Ovary (tissue), 10 donors: ENCODE measurements at places on chromosomes 5 and 9. TPM values are rescaled to one million over a fixed set of nuclear protein-coding genes. Genes with fewer than 3 reads are reported as not detected.

Gene FBXO10
- 5.0 TPM for total RNA-seq

Gene PDGFRB
- 302 TPM for total RNA-seq

- DNase-seq, result no peak
- H3K27me3 ChIP-seq, result no peaks in the 10 kb centered on the region
- no peak overlapping the region for H3K27ac ChIP-seq
- no peaks in the 10 kb centered on the region for H3K4me1 ChIP-seq
- H3K4me3 ChIP-seq, result no peak overlapping the region
Measured at GRCh38 chr9:70962761-70963440, 158.5 kb downstream of the TRPM3 start.

DNA sequence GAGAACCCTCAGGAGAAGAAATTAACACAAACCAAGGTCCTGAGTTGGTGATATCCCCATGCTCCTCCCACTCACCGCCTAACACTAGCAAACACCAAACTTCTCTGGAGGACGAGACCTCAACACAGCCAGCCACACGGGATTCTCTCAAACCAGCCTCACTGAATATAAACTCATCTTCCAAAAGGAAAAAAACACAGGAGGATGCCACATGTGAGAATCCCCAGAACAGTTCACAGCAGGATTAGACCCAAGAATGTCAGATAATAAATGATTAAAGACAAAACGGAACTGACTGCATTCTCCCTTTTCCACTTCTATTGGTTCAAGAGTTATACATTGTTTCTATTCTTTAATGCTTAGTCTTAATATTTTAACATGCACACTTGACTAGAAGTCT is 89.2 kb downstream of the LPAR1 start:
- no peaks in the 10 kb centered on the region for H3K27me3 ChIP-seq
- no peak overlapping the region for H3K4me3 ChIP-seq
- H3K4me1 ChIP-seq, result peaks cover 4% of the 10 kb centered on the region
- no peak for DNase-seq
- no peak overlapping the region for H3K27ac ChIP-seq

DNA sequence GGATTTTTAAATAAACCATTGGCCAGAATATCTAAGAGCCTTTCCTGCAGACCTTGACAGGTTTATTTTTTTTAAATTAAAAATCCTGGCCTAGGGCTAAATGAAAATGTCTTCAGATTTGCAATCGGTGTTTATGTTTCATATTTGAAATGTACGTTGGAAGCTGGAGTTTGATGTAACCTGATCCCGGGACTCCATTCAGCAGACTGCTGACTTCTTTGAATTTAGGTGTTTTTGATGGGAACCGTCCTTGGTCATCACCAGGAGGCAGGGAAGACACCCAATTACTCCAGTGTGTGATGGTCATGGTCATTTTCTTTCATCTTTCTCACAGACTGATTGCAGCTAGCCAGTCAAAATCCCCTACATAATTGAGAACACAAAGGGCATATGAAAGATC is 60.1 kb upstream of the BRINP1 start:
- no peak overlapping the region for H3K4me3 ChIP-seq
- DNase-seq, result no peak
- no peaks in the 10 kb centered on the region for H3K36me3 ChIP-seq
- H3K27ac ChIP-seq, result no peak overlapping the region
- no peaks in the 10 kb centered on the region for H3K27me3 ChIP-seq

GRCh38 chr9:87699835-87700234 is 26.1 kb upstream of the CTSL start:
- no peaks in the 10 kb centered on the region for H3K36me3 ChIP-seq
- H3K4me1 ChIP-seq, result no peaks in the 10 kb centered on the region
- H3K27me3 ChIP-seq, result no peaks in the 10 kb centered on the region
- H3K27ac ChIP-seq, result no peak overlapping the region

Gene PCDHB6
- total RNA-seq, result 2.4 TPM

- no peak overlapping the region for H3K4me3 ChIP-seq
- H3K36me3 ChIP-seq, result no peaks in the 10 kb centered on the region
- H3K27ac ChIP-seq, result no peak overlapping the region
- DNase-seq, result no peak
- H3K27me3 ChIP-seq, result no peaks in the 10 kb centered on the region
Measured at GRCh38 chr5:137092831-137093230, 406.3 kb downstream of the SPOCK1 start.

Gene F12
- not detected for total RNA-seq

Gene LCN9
- not detected for total RNA-seq

- DNase-seq, result no peak
- H3K27ac ChIP-seq, result no peak overlapping the region
- no peaks in the 10 kb centered on the region for H3K36me3 ChIP-seq
- no peaks in the 10 kb centered on the region for H3K27me3 ChIP-seq
- H3K4me1 ChIP-seq, result no peaks in the 10 kb centered on the region
- no peak overlapping the region for H3K4me3 ChIP-seq
Measured at GRCh38 chr5:92694067-92694466, 887.0 kb downstream of the NR2F1-AS1 start.

- no peak overlapping the region for H3K27ac ChIP-seq
- DNase-seq, result no peak
- no peaks in the 10 kb centered on the region for H3K36me3 ChIP-seq
- H3K4me3 ChIP-seq, result no peak overlapping the region
Measured at GRCh38 chr9:69195668-69196067, 21.6 kb downstream of the TJP2 start.

Gene MYMK
- not detected for total RNA-seq

GRCh38 chr5:94793816-94794198 is 175.3 kb downstream of the SLF1 start:
- DNase-seq, result no peak
- no peak overlapping the region for H3K27ac ChIP-seq
- H3K4me1 ChIP-seq, result no peaks in the 10 kb centered on the region
- no peaks in the 10 kb centered on the region for H3K27me3 ChIP-seq
- no peak overlapping the region for H3K4me3 ChIP-seq

Gene ORM2
- total RNA-seq, result not detected

Gene IFNA4
- not detected for total RNA-seq

DNA sequence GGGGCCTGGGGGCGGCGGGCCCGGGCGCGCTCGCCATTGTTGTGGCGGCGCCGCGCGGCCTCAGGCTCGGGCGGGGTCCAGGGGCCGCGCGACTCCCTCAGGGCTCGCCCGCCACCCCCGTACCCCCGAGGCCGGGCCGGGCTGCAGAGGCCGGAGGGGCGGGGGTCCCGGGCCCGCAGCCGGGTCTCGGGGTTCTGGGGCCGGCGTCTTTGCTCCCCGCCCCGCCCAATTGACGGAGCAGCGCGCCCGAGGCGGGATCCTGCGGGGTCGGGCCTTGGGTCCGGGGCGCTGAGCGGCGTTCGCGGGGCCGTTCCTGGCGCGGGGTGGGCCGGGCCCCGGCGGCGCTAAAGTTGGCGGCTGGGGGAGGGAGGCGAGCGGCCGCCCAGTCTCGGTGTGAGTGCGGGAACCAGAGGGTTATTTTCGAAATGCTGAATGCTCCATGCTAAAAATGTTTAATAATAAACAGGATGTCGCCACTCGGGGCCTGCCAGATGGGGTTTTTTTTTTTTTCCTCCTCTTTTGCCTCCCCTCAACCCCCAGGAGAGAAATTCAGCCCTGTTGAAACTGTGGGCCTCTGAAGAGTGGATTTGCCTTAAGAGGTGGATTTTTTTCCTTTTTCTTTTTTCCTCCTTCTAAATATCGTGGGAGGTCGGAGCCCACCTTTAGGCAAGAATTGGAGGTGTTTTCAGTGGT is 724 bp downstream of the PRRC2B start:
- no peaks in the 10 kb centered on the region for H3K36me3 ChIP-seq
- H3K4me3 ChIP-seq, result peak overlapping the region; percentile 45
- H3K4me1 ChIP-seq, result peaks cover 20% of the 10 kb centered on the region
- no peaks in the 10 kb centered on the region for H3K27me3 ChIP-seq
- H3K27ac ChIP-seq, result peak overlapping the region; percentile 98
- DNase-seq, result peak; percentile 72

GRCh38 chr9:33107762-33108161 is 31.3 kb upstream of the SMU1 start:
- no peak for DNase-seq
- no peaks in the 10 kb centered on the region for H3K27me3 ChIP-seq

Gene FAM78A
- total RNA-seq, result 2.4 TPM

DNA sequence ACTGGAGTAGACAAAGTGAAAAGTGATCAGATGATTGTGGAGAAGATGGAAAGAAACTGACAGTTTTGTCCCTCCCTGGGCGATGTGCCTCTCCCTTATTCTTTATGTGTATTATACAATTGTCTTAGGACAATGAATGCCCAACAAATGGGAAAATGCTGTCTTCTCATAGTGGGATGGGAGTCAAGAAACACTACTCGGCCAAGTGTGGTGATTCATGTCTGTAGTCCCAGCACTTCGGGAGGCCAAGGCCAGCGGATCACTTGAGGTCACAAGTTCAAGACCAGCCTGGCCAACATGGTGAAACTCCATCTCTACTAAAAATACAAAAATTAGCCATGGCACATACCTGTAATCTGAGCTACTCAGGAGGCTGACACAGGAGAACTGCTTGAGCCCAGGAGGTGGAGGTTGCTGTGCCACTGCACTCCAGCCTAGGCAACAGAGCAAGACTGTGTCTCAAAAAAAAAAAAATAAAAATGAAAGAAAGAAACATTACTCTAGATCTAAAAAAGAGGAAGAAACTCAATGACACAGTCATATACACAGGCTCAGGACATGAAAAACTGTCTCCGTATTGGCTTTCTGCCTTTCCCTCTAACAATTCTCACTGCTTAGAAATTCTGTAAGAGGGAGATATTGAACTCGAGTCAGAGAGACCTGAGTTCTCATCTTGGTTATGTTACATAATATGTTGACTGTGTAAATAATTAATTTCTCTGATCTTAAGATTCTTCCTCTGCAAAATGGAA is 67.9 kb upstream of the TARS1 start:
- no peak overlapping the region for H3K4me3 ChIP-seq
- DNase-seq, result no peak
- H3K27me3 ChIP-seq, result no peaks in the 10 kb centered on the region
- no peaks in the 10 kb centered on the region for H3K4me1 ChIP-seq
- no peak overlapping the region for H3K27ac ChIP-seq

DNA sequence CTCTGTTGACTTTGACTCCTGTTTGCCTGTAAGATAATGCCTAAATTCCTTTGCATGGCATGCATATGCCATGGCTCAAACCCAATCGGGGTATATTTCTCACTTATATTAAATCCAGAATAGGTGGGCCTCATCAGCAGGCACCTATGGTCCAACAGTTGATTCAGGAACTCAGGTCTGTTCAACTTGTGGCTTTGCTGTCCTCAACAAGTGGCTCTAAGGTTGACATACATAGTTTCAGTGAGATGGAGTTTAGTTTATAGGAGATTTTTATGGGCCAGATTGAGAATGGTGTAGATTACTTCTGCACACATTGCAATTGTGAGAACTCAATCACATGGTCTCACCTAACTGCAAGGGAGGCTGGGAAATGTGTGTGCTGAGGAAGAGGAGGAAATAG is 31.6 kb upstream of the PTGER4 start:
- no peaks in the 10 kb centered on the region for H3K27me3 ChIP-seq
- no peak for DNase-seq
- no peak overlapping the region for H3K27ac ChIP-seq

- peaks cover 5% of the 10 kb centered on the region for H3K4me1 ChIP-seq
- H3K4me3 ChIP-seq, result no peak overlapping the region
- no peak for DNase-seq
- H3K36me3 ChIP-seq, result no peaks in the 10 kb centered on the region
- H3K27ac ChIP-seq, result no peak overlapping the region
- H3K27me3 ChIP-seq, result no peaks in the 10 kb centered on the region
Measured at GRCh38 chr5:67619235-67619634, 422.6 kb upstream of the CD180 start.

- no peaks in the 10 kb centered on the region for H3K36me3 ChIP-seq
- no peaks in the 10 kb centered on the region for H3K27me3 ChIP-seq
- DNase-seq, result no peak
- no peak overlapping the region for H3K27ac ChIP-seq
Measured at GRCh38 chr5:43637416-43637815, 34.4 kb downstream of the NNT start.

- peaks cover 3% of the 10 kb centered on the region for H3K4me1 ChIP-seq
- no peak for DNase-seq
- no peak overlapping the region for H3K27ac ChIP-seq
- H3K27me3 ChIP-seq, result no peaks in the 10 kb centered on the region
- no peaks in the 10 kb centered on the region for H3K36me3 ChIP-seq
Measured at GRCh38 chr9:112771359-112772214, 21.0 kb downstream of the SNX30 start.

GRCh38 chr5:73706963-73707362 is 81.0 kb downstream of the ARHGEF28 start:
- no peak for DNase-seq
- no peaks in the 10 kb centered on the region for H3K27me3 ChIP-seq
- H3K4me3 ChIP-seq, result no peak overlapping the region

Gene DIRAS2
- 0.18 TPM for total RNA-seq

DNA sequence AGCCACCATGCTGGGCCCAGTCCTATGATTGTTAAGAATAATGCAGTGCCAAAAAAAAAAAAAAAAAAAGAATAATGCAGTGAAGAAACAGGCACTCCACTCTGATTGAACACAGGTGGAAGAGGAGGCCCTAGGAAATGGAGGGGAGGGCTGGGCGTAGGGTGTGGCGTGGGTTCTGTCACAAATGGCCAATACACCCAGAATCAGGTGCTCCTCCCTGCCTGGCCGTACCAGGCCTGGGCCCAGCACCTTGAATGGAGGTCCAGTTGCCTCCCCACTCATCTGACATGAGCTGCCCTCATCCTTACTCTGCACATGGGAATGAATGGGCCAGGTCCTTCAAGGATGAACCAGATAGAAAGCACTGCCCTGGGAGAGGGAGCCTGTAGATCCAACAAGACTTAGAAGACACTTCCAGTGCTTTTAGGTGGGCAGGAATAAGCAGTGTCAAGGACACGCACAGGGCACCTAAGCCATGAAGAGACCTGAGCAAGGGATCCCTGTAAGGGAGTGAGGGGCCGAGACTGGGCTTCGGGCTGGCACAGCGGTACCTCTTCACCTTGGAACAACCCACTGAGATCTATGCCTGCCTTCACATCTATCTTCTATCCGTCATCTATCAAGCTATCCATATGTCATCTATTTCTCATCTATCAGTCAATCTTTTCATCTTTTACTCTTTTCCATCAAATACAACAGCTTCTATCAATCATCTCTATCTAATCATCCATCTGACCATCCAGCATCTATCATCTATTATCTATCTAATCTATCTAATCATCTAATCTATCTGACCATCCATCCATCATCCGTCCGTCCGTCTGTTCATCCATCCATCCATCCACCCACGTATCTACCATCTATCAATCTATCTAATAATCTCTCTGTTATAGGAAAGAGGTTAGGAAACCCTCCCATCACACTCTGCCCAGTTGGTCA is 15.9 kb downstream of the NINJ1 start:
- H3K27ac ChIP-seq, result no peak overlapping the region
- no peaks in the 10 kb centered on the region for H3K36me3 ChIP-seq
- no peak overlapping the region for H3K4me3 ChIP-seq
- DNase-seq, result peak; percentile 3
- no peaks in the 10 kb centered on the region for H3K27me3 ChIP-seq

- H3K36me3 ChIP-seq, result no peaks in the 10 kb centered on the region
- DNase-seq, result no peak
- H3K4me3 ChIP-seq, result no peak overlapping the region
- no peaks in the 10 kb centered on the region for H3K27me3 ChIP-seq
- peaks cover 5% of the 10 kb centered on the region for H3K4me1 ChIP-seq
Measured at GRCh38 chr9:94875300-94876020, 149.0 kb downstream of the AOPEP start.

- H3K4me1 ChIP-seq, result peaks cover 5% of the 10 kb centered on the region
- H3K36me3 ChIP-seq, result no peaks in the 10 kb centered on the region
- DNase-seq, result peak; percentile 63
- H3K4me3 ChIP-seq, result no peak overlapping the region
- no peak overlapping the region for H3K27ac ChIP-seq
- no peaks in the 10 kb centered on the region for H3K27me3 ChIP-seq
Measured at GRCh38 chr9:87656485-87656884, 69.4 kb upstream of the CTSL start.
